ENCODE measurements at places on chromosomes 16 and 17.

- DNase-seq = no peak
Observed at GRCh38 chr16:13231365-13231764, 330.0 kb downstream of the SHISA9 start.

GRCh38 chr16:85062323-85062722, 34.7 kb downstream of the KIAA0513 start:
- no peak for DNase-seq

- no peak for DNase-seq
Observed at GRCh38 chr16:48295488-48296281, 48.3 kb upstream of the ABCC11 start.

- DNase-seq = no peak
Observed at GRCh38 chr16:35425270-35425669, 1965.9 kb downstream of the TP53TG3F start.

DNA sequence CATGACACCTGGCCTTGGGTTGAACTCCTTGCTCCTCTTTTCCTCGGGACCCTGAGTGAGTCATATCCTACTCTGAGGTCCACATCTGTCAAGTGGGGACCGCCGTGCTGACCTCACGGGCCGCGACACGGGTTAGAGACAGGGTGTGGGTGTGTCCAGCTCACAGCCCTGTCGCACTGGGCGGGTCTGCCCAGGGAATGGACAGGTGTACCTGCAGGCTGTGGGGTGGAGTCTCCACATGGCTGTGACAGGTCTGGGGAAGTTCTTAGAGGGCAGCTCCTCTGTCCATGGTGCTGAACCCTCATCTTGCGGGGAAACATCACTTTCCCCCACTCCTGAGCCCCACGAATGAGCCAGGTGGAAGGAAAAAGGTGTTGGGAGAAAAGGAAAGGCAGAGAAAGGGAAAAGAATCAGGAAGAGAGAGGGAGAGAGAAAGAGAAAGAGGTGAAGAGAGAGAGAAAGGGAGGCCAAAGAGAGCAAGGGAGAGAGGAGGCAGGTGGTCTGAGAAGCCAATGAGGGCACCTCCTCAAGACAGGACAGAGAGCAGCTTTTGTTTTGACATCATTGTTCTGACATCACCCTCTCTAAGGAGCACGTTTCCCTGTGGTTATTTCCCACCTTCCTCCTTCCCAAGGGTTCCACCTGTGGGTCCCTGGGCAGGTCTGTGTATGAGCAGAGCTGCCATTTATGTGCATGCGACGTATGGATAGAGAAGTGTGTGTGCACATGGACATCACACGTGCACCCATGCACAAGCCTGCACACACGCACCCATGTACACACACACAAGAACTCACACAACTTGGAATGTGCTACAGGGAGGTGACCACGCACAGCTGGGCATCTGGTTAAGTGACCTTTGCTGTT, 32.6 kb upstream of the CBFA2T3 start:
- no peak for DNase-seq

DNA sequence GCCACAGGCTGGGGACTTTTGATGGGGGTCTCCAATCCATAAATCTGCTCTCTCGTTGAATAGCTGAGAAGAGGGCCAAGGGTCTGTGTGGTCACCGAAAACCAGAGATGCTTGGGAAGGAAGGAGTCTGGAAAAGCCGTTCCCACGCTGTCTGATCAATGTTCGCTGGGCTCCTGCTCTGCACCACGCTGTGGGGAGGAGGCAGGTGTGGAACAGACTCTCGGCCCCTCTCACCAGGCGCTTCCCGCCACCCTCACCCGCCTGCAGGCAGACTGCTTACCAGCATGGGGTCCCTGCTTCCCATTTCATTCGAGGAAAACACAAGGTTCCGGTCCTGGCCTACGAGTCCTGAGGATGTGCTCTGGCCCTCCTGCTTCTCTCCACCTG, 702 bp upstream of the ALDH3A1 start:
- no peak for DNase-seq

DNA sequence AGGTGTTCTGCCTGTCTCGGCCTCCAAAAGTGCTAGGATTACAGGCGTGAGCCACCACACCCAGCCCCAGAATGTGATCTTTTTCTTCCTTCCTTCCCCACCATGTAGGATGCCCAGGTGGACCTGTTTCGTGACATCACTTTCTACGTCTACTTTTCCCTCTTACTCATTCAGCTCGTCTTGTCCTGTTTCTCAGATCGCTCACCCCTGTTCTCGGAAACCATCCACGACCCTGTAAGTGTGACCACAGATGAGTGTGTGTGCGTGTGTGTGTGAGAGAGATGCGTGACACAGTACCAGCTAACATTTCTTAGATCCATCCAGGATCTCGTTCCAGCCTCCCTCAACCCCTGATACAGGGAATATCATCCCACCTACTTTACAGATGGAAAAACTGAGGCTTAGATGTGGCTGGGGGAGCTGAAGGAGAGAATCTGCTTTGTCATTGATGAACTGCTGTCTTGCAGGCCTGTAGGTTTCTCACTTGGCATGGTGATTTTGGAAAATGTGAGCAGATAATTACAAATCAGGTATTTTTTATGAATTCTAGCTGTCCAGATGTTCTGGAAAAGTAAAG, 67.1 kb downstream of the ABCC1 start:
- no peak for DNase-seq

DNA sequence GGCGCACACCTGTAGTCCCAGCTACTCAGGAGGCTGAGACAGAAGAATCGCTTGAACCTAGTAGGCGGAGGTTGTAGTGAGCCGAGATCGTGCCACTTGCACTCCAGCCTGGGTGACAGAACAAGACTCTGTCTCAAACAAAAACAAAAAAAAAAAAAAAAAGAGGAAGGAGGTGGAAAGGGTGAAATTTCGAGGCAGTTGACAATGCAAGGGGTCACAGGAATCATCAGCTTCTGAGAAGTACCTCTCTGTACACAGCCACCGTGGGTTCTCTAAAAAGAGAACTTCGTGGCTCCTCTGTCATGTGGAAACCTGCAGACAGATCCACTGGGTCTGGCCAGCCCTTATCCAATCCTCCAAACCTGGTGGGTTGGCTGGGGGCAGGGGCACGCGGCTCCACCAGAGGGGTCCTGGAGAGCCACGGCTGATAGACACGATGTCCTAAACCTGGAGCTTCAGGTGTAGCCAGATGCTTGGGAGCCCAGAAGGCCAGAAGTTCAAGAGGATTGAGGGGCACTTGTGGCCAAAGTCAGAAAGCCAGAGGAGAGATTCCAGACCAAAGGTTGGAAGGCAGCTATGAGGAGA, 540 bp upstream of the CD300LF start:
- no peak for DNase-seq

- no peak for DNase-seq
Observed at GRCh38 chr16:68202091-68202519, 33.8 kb downstream of the ESRP2 start.

- no peak for DNase-seq
Observed at GRCh38 chr17:1957037-1957436, 68.1 kb downstream of the RTN4RL1 start.

GRCh38 chr16:57356547-57356946, 2.0 kb upstream of the CCL22 start:
- no peak for DNase-seq

- DNase-seq = no peak
Observed at GRCh38 chr17:38702916-38703741, 1.9 kb upstream of the MLLT6 start.

- no peak for DNase-seq
Observed at GRCh38 chr17:76700617-76701470, 9.9 kb downstream of the MXRA7 start.

- no peak for DNase-seq
Observed at GRCh38 chr16:296276-296675, 13.3 kb downstream of the PDIA2 start.
